ENCODE measurements at places on chromosomes 13 and 19.
A peak's percentile ranks its signal among the peaks of the same experiment; 100 is the strongest.

DNA sequence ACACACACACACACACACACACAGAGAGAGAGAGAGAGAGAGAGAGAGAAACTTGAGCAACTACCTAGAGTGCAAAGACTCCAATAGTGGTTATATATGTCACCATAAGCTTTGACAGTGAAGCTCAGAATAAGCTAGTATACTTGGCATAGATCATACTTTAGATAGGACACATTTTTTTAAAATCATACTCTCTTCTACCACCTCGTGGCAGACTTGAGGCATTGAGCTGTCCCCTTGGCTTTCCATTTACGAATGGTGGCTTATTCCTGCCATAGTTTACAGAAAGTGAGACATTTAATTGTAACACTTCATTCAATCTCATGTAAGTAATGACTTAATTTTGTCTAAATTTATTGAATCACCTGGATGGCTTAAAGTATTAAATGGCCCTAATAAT lies 108.2 kb downstream of the EDNRB start:
- peak; percentile 59 for DNase-seq

GRCh38 chr19:5682107-5682482 lies 1.3 kb downstream of the HSD11B1L start:
- DNase-seq: no peak

DNA sequence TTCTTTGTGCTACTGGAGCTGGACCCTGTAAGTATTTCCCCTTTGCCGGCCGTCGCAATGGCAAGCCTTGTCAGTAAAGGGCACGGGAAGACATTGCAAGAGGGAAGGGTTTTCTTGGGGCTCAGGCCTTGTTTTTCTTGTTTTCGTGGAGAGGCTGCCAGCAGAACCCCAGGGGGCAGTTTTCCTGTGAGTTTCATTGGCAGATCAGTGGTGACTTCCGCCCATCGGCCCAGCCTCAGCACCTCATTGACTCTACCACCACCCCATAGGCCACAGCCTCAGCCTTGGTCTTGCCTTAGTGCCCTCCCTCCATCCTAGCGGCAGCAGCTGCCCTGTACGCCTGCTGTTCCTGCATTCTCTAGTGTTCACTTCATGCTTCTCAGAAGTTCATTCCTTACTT lies 61.5 kb downstream of the GJA3 start:
- no peak for DNase-seq

GRCh38 chr13:83733293-83733692 lies 149.0 kb downstream of the SLITRK1 start:
- no peak for DNase-seq

DNA sequence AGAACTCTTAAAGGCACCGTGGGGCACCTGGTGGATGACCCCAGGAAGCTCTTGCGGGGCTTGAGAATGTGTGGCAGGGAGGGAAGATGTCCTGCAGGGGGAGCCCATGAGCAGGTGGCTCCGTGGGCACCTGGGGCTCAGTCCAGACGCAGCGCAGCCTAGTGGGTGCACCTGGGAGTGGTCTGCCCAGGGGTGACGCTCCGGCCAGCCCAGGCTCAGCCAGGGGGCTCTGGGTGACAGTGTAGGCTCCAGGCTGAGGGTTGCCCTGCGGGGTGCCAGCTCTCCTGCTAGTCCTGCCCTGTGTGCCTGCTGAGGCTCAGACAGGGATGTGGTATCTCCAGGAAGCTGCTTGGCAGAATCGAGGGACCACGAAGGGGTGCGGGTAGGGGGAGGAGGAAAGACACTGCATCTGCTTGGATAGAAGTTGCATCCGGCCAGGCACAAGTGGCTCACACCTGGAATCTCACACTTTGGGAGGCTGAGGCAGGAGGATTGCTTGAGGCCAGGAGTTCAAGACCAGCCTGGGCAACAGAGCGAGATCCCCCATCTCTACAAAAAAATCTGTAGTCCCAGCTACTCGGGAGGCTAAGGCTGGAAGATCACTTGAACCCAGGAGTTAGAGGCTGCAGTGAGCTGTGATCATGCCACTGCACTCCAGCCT lies 15.0 kb upstream of the PGLS start:
- peak; percentile 43 for DNase-seq

DNA sequence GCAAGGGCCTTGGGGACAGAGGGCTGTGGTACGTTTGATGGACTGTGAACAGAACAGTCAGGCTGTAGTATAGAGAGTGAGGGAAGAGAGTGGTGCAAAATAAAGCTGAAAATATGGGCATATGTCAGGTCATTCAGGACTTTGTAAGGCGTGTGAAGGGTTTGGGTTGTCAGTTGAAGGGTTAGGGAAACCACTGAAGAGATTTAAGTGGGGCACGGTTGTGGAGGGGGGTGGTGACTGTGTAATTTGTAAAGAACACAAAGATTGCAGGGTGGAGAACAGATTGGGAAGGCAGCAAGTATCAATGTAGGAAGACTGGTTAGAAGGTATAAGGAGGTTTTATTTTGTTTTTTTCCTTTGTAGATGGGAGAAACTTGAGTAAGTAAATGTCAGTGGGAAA lies 349.8 kb downstream of the DLEU7 start:
- no peak for DNase-seq

- peak; percentile 14 for DNase-seq
Measured at GRCh38 chr13:20799726-20800416, 26.1 kb upstream of the EEF1AKMT1 start.

GRCh38 chr19:2602391-2603181 lies 99.9 kb downstream of the GNG7 start:
- peak; percentile 99 for DNase-seq

- DNase-seq: no peak
Measured at GRCh38 chr13:37954191-37954590, 84.6 kb upstream of the TRPC4 start.

- no peak for DNase-seq
Measured at GRCh38 chr13:113048766-113049165, 56.8 kb upstream of the F7 start.
